Stimulated activated CD8-positive, alpha-beta memory T cell treated with anti-CD3 and anti-CD28 coated beads, Interleukin-4, amount 100 ng/mL, for 4 hours (primary cell): ENCODE measurements at places on chromosomes 2 and 18.

DNA sequence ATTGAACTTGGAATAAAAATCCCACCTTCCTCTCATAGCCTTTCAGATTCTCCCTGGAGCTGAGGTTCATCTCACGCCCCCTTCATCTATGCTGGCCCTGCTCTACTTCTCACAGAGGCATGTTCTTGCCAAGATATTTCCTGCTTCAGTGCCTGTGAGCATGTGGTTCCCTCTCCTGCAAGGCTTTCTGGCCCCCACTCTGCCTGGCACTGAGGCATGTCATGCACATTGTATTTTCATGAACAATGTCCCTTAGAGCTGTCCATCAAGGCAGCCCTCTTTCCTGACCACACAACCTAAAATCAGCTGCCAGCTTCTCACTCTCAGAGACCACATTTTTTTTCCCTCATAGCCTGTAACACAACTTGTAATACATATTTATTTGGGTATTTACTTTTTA is 18.0 kb upstream of the HK2 start:
- no peak for DNase-seq

- DNase-seq: no peak
Observed at GRCh38 chr2:133415210-133415876, 152.9 kb downstream of the NCKAP5 start.

DNA sequence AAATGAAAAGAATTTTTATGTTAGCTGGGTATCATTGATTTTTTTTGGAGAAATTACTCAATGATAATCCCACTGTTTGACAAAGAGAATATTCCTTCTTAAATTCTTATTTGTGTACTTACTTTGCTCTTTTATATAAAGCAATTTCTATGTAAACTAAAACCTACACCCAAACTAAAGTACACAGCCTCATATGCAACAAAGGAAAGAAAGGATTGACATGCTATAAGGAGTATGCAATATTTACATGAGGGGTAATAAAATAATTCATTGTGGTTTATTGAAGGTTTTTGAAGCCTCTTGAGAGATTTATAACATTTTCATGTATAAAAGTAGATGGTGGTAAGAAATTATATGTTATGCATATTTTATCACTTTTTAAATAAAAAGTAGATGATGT is 368.5 kb downstream of the CDH7 start:
- no peak for DNase-seq

DNA sequence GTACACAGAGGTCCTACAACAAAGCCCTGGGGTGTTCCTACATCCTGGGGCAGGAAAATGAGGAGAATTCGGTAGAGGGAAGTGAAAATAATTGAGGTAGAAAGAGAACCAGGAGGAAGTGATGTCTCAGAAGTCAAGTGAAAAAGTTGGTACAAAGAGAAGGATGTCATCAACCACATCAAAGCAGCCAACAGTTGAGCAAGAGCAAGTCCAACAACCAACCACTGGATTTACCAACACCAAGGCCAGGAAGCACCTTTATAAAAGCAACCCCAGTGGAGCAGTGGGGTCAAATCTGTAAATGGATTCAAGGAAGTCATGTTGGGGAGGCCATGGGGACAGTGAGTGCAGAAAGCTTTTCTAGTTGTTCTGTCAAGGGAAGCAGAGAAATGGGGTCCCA is 360.4 kb downstream of the ZNF516 start:
- DNase-seq: no peak

GRCh38 chr2:118127250-118127649 is 39.0 kb downstream of the INSIG2 start:
- DNase-seq: no peak

- no peak for DNase-seq
Observed at GRCh38 chr2:167258712-167259111, 370.4 kb downstream of the XIRP2 start.

- DNase-seq: no peak
Observed at GRCh38 chr2:111523009-111523408, 361.0 kb downstream of the ANAPC1 start.

DNA sequence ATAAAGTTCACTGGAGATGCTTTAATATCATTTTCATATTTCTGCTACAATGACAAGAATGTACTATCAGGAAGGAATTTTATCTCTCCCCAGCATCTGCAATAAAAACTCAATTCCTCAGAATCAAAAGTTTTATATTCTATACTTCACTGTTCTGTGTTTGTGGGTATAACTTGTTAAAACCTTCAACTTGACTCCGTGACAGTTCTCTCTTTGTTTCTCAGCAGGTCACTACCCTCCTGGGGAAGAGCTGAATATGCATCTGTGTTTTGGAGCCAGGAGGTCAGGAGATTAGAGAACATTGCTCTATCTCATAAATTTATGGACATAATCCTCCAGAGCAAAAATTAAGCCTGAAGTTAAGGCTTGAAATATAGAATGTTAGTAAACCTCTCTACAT is 411.4 kb downstream of the TRIB2 start:
- no peak for DNase-seq

- DNase-seq: no peak
Observed at GRCh38 chr2:202376460-202377206, 506 bp downstream of the BMPR2 start.

DNA sequence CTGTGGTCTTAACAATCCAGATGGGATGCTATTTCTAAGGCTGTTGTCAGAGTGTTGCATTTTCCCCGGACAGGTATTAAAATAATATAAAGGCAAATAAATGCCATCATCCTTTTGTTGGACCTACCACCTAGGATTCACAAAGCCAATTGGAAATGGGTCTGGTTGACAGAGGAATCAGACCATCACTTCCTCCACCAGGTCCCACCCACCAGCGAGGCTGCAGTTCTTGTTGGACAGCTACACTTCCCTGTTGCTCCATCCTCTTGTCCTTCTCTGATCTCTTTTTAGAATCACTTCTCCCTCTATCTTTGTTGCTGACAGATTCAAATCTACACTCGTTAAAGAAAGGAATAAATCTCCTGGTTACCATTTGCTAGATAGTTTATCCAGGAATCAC is 1.1 kb downstream of the TMEM169 start:
- DNase-seq: no peak

GRCh38 chr2:46142546-46143428 is 154.4 kb upstream of the EPAS1 start:
- DNase-seq: no peak

DNA sequence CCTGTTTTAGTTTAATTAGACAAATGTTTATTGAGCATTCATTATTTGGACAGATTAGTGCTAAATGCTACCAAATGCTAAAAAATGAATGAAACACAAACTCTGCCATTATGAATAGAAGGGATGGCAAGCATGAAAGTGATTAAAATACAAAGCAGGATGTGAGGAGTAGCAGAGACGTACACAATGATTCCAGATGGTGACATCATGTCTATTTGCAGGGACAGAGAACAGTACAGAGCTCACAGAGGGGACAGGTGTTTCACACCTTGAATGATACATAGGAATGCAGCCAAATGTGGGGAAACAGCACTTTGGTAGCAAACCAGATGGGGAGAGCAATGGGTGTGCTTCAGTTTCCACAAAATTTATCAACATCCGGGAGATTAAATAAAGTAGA is 76.3 kb downstream of the CD226 start:
- DNase-seq: no peak

DNA sequence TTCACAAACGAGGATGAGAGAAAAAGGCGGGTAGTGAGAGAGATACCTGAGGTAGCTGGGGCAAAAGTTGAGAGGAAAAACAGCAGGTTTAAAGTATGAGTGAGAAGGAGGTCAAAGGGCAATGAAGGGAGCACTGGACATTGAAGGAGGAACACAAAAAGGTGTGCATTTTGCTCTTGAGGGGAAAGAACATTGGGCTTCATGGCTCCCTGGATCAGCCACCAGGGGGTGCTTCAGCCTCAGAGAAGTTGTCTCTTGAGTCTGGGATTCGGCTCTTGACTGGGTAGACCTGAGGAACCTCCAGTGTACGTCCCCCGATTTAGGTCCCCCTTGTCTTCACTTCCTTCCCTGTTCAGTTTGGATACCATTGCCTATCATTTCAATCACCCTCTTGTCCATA is 128.5 kb downstream of the RAPGEF4 start:
- no peak for DNase-seq

DNA sequence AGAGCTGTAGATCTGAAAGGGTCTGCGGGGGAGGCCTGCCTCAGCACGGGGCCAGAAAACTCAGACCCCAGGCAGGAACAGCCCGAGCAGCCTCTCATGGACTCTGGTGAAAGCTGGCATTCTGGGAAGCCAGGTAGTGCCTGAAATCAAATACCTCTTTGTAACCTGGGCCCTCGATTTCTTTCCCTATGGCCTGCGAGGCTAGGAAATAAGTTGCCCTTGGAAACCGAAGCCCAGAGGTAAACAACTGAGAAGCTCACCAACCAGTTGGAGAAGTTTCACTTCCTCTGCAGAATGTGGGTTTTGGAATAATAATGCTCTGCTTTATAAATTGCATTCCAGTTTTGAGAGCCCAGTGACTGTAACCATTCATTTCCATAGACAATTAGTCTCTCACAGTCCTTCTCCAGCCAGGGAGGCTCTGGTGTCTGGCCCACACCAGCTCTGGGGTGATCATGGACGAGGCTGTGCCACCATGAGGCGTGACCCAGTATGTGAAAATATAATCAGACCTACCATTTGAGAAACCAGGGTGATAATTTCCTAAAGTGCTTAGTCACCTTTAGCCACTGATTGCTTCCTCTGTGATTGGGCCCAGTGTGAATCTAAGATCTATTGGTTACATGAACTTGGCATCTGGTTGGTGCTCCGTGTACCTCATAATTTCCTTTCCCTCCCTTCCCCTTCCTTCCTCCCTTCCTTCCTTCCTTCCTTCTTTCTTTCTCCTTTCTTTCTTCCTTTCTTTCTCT is 133.1 kb upstream of the PELI1 start:
- no peak for DNase-seq

GRCh38 chr2:37084797-37085196 is 479 bp downstream of the GPATCH11 start:
- DNase-seq: no peak

DNA sequence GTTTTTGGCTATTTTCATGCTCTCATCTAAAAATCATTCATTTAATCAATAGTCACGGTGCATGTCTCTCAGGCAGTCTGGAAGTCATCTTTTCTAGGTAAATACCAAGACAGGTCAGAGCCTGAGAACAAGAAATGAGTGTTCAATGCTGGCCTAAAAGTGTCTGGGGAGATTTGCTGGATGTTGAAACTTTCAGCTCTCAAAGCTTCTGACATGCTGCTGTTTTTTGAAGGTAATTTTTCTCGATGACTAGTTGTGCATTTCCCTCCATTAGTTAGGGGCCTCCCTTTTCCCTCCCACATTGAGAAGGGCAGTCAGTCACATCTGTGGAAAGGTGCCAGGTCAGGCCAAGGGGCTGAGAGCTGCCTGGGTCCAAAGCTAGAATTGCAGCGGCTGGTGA is 115.6 kb downstream of the LPIN1 start:
- no peak for DNase-seq

DNA sequence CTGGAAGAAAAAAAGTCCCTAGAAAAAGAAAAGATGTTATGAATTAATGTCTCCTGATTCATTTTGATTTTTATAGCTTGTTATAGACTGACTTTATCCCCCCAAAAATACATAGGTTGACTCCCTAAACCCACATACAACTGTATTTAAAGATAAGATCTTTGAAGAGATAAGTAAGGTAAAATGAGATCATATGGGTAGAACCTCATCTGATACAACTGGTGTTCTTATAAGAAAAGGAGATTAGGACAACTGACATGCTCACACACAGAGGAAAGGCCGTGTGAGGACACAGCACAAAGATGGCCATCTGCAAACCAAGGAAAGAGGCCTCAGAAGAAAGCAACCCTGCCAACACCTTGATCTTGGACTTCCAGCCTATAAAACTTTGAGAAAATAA is 117.5 kb downstream of the CD226 start:
- no peak for DNase-seq

- DNase-seq: peak; percentile 78
Observed at GRCh38 chr18:79395761-79396404, at the start of gene NFATC1. Gene NFATC1, plus strand, starts transcription at chr18:79395930. Its CDS starts 295 bp downstream, at chr18:79396225.

GRCh38 chr18:1593091-1593490 is 688.4 kb downstream of the ADCYAP1 start:
- DNase-seq: no peak

DNA sequence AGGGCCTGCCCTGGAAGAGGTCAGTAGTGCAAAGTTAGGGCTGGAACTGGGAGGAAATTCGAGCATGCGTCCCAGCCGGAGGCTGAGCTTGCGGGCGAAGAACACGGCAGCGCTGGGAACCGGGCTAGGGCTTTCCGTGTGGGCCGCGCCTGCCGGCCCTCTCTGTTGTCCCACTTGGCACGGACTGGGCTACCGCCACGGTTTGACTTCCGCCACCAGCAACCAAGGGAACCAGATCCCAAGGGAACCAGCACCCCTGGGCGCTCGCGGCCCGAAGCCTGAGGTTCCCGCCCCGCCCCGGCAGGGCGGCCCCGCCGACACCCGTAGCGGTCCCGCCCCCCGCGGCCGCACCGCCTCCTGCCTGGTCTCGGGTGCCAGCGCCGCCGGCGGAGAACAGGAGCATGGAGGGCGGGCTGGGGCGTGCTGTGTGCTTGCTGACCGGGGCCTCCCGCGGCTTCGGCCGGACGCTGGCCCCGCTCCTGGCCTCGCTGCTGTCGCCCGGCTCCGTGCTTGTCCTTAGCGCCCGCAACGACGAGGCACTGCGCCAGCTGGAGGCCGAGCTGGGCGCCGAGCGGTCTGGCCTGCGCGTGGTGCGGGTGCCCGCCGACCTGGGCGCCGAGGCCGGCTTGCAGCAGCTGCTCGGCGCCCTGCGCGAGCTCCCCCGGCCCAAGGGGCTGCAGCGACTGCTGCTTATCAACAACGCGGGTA is at the start of gene SPR:
Gene SPR, plus strand, starts transcription at position 377 of the 708 bp plus-strand sequence. Its CDS starts 25 bp downstream, at position 402.
- DNase-seq: peak; percentile 10

DNA sequence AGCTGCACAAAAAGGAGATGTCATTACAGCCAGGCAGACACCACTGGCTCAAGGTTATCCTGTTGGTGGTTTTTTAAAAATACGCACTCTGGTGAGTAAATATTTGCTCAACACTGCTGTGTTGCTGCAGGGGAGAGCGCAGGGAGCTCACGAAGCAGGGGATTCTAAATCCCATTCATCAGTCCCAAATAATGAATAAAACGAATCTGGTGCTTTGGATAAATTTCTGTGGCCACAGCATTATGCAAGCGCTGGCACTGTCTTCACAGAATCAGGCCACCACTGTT is 256.2 kb downstream of the HDAC4 start:
- no peak for DNase-seq

DNA sequence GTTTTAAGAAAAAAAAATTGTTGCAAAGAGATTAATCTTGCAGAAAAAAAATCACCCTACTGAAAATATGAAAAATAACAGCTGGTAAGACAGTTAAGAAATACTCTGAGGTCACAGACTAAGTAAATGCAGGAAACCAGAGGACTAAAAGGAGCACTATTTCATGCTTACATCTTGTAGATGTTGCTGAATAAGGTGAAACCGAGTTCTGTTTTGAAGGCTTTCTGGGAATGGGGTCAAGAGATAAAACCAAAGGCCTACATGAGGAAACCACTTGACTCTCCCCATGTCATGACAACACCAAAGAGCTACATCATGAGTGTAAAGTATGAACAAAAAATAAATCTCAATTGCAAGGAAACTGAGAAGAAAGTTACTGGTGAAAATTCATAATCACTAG is 197.6 kb downstream of the LRP1B start:
- no peak for DNase-seq

- DNase-seq: no peak
Observed at GRCh38 chr2:127528487-127528886, 2.2 kb upstream of the IWS1 start.
